ENCODE measurements at places on chromosomes 5 and 9.

DNA sequence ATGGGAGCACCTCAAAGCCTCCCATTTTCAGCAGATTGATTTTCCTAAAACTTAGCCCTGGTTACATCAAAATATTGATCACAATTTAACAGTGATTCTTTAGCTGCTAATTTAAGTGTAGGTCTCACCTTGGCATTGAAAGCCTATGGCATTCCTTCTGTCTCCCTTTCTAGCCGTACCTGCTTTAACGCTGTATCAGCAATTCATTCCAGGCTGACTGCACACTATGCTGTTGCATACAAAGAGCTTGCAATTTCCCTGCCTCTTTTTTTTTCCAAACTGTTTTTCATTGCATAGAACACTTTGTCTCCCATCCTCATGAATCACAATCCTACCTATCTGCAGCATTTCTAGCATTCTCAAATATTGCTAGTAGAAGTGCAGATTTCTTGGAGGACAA lies 8.9 kb upstream of the AMACR start:
- DNase-seq = no peak

- no peak for DNase-seq
Measured at GRCh38 chr5:171697221-171698102, 88.2 kb upstream of the SMIM23 start.

- no peak for DNase-seq
Measured at GRCh38 chr9:137757613-137758029, 120.0 kb upstream of the CACNA1B start.

DNA sequence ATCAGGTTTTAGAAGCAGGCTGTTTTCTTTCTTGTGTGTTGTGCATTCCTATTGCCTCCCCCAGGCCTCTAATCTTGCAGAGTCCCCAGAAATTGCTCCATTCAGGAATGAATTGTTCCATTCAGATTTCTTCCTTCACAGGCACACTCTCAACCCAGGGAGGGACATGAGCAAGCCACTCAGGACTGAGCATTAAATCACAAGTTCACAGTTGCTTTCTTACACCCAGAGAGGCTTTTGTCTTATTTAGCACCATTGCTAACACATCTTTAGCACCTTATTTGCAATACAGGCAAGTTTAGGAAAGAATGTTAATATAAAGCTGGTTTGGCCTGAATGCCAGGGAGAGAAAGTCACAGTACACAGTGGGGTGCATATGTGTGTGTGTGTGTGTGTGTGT lies 221.4 kb downstream of the RAB3C start:
- DNase-seq = no peak

DNA sequence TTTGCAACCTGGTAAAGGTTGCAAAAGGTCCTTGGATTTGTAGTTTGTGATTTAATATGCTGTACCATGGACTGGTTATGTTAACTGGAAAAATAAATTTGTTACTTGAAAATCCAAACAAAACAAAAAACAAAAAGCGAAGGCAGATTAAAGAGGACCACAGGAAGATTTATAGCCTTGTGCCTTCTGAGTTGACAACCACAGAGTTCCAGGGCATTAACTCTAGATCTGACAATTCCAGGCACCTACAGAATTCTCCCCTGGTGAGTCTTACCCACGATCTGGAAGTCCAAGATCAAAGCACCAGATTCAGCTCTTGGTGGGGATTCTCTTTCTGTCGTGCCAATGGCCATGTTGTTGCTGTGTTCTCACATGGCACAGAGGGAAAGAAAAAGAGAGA lies 107.9 kb upstream of the SELENOP start:
- DNase-seq = no peak

GRCh38 chr5:159097784-159098602 lies 1.7 kb downstream of the EBF1 start:
- DNase-seq = no peak

DNA sequence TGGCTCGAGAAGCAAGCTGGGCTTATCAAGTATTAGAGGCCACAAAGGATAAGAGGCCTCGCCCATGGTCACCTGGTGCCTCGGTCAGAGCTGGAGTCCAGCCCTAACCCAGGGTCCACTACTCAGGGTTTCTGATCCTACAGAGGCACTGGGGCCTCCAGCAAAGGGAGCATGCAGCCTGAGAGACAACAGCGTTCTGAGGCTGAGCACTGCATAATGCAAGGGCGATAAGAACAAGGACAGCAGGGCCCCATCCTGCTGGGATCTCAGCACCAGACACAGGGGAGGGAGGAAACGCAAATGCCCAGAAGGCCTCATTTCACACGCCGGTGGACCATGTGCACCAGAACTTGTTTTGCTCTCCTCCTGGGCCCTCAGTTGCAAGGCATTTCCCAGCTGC lies 63.0 kb downstream of the C5orf15 start:
- no peak for DNase-seq

GRCh38 chr9:12604164-12604821 lies 88.9 kb upstream of the TYRP1 start:
- DNase-seq = no peak

DNA sequence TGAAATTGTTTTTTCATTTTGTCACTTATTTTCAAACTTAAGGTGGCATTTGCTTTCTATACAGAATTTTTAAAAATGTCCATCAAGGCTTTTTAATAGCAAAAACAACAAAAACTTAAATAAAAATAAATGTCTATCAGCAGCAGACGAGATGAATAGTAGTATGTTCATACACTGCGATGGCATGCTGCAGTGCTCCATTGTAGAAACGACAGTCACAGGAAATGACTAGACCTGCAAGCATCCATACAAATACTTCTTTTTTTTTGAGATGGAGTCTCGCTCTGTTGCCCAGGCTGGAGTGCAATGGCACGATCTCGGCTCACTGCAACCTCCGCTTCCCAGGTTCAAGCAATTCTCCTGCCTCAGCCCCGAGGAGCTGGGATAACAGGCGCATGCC lies 41.4 kb downstream of the COL23A1 start:
- no peak for DNase-seq

DNA sequence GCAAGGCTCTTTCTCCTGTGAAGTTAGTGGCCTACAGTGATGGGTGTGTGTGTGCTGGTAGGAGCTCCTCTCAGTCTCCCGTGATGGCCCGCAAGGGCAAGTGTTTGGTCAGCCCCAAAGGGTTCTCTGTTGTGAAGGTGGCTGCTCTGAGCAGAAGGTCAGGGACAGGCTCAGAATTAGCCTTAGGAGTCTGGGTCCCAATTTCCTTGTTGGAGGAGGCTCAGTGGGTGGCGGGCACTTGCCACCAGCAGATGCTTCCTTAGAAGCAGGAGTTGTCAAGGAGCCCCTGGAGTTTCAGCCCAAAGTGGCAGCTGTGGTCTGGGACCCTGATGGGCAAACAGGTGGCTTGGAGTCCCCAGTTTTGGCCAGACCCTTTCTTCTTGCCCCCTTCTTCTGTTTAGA lies 154.4 kb downstream of the MACROH2A1 start:
- no peak for DNase-seq

DNA sequence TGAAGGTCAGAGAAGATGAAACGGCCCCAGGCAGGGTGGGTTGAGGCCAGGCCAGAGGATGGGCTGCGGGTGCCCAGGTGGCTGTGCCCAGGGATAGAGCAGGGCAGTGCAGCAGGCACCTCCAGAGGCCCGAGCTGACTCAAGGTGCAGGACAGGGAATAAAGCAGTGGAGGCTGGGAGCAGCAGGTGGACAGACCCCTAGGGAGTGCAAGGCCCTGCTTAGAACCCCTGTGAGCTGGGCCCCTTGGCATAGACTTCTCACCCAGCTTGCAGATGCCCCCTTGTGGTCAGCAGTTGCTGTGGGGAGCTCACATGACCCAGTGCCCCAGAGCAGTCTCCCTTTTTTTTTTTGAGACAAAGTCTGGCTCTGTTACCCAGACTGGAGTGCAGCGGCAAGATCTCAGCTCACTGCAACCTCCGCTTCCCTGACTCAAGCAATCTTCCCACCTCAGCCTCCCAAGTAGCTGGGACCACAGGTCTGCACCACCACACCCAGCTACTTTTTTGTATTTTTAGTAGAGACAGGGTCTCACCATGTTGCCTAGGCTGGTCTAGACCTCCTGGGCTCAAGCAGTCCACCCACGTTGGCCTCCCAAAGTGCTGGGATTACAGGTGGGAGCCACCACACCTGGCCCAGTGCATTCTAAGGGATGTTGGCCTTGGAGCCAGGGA lies 118.8 kb downstream of the WNK2 start:
- DNase-seq = peak; percentile 24

GRCh38 chr9:24502206-24502937 lies 43.3 kb downstream of the IZUMO3 start:
- no peak for DNase-seq

DNA sequence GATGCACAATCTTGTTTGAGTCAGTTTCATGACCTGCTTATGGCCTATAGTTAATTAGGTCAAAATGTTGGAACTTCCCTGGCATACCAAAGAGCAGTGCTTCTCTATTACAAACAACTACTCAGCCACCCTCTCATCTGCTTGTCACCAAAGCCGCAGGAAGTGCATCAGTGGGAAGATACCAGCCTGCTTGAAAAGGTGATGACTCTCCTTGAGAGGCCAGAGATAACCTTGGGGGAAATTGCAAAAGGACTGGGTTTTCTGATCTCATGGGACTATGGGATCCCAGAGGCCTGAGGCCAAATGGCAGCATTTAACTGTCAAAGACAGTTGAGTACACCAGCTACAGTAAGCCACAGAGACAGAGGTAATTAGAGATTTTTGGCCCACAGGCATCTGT lies 69.9 kb downstream of the C9orf57 start:
- no peak for DNase-seq

Measured in stimulated activated CD8-positive, alpha-beta memory T cell treated with anti-CD3 and anti-CD28 coated beads, Interleukin-7, amount 100 ng/mL, for 1 hour (primary cell).